ENCODE measurements at places on chromosomes 7 and 10.

DNA sequence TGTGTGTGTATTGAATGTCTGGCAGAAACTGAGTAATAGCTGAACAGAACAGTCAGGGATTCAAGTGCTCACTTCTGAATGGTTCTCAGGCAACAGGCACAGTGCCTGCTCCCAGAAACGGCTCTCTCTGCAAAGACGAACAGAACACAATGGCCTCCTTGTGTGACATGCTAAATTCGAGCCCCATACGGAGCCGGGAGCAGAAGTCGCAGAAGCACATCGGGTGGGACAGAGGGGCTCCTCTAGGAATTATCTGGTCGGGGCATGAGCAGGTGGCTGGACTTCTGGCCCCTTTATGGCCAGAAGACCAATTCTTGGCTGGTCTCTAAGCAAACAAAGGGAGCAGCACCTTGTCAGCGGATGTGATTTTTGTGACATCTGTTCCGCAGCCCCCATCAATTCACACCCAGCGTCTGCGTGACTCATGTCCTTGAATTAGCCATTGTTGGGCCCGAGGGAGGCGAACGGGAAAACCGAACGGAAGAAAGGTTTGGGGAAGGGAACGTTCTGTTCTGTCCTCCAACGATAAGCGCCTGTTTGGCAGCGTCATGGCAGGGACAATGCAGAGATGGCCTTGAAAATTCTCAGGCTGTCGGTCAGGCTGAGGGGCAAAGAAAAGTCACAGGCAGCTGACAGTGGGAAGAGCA lies 47.3 kb upstream of the NPTX2 start:
- no peak for DNase-seq

- DNase-seq: no peak
These were observed 1298.8 kb downstream of the TYW1 start for GRCh38 chr7:68295386-68295785.

GRCh38 chr10:77960829-77961329 lies 34.3 kb upstream of the DLG5 start:
- no peak for DNase-seq

DNA sequence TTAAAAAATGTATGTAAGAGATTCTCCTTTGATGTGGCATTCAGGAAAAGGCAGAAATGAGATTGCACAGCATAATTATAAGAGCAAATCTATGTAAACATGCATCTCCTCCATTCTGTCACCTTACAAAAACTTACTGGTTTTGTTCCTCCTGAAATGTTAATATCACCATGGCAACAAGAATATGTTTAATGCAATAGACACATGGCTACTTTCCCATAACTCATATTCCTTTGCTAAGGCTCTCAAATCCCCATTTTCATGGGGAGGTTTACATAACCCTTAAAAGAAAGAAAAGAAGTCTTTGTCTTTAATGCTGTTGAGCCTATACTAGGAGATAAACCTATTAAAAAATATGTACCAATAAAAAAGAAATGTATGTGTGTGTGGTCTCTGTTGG lies 136.2 kb downstream of the ANK3 start:
- no peak for DNase-seq

DNA sequence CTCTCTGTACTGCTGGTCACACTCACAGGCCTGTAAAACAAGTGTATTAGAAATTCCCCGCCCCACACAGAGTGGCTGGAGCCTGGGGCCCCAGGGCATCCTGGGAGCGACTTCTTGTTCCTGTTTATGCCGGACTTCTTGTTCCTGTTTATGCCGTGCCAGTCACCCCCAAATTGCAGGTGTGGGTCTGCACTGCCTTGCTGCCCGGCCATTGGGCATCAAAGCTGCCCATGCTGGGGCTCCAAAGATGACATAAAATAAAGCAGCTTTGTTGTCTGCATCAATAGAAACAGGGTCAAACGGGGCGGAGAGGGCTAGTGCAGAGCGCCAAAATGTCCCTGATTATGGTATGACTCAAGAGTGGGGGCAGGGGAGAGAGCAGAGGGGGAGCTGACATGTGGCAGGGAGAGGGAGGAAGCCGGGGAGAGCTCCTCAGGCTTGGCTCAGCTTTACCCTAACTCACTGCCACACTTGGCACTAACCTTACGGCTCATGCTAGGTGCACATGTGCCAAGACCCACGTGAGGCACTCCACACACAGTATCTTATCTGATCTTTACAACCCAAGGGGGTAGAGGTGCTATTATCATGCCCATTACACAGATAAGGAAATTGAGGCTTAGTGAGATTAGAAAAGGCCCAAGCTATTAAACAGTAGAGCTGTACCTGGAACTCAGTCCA lies 98.4 kb downstream of the PIP4K2A start:
- no peak for DNase-seq

DNA sequence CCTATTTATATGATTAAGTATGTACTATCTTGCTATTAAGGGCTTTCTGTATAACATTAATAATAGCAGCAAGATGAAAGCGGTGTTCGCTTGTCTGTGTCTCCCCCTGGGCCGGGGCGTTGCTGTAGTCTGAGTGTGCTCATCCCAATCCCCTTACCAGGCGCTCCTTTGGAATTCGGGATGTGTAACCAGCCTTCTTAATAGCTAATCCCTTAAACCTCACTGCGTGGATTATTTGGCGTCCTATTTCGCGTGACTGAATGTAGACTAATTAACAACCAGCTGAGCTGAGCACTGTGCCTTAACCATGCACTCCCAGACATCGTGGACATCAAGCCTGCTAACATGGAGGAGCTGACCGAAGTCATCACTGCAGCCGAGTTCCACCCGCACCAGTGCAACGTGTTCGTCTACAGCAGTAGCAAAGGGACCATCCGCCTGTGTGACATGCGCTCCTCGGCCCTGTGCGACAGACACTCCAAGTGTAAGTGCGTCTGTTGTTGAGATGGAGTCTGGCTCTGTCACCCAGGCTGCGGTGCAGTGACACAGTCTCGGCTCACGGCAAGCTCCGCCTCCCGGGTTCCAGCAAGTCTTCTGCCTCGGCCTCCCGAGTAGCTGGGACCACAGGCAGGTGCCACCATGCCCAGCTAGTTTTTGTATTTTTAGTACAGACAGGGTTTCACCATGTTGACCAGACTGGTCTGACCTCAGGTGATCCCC lies 36.6 kb downstream of the BNIP3 start:
- DNase-seq: no peak

DNA sequence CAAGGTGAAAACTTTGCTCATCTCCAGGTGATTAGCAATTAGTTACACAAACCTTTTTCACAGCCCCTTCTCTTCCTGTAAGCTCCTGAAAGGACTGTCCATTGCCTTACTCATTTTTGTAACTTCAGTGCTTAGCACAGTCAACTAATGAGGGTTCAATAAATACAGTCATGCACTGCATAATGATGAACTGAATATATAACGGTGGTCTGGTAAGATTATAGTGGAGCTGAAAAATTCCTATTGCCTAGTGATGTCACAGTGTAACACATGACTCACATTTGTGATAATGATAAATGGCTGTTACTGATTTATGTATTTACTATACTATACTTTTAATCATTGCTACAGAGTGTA lies 12.9 kb upstream of the FAM133B start:
- DNase-seq: no peak

GRCh38 chr7:148570510-148570909 lies 20.1 kb upstream of the C7orf33 start:
- DNase-seq: no peak
